Stimulated activated CD4-positive, alpha-beta T cell treated with anti-CD3 and anti-CD28 coated beads, Interleukin-15, amount 100 ng/mL, for 1 hour (primary cell): ENCODE measurements at places on chromosomes 13 and 19.

- DNase-seq, result no peak
Observed at GRCh38 chr19:2252055-2252796, 3.1 kb downstream of the AMH start.

GRCh38 chr13:94030415-94031119 is 448.9 kb downstream of the DCT start:
- DNase-seq, result no peak

DNA sequence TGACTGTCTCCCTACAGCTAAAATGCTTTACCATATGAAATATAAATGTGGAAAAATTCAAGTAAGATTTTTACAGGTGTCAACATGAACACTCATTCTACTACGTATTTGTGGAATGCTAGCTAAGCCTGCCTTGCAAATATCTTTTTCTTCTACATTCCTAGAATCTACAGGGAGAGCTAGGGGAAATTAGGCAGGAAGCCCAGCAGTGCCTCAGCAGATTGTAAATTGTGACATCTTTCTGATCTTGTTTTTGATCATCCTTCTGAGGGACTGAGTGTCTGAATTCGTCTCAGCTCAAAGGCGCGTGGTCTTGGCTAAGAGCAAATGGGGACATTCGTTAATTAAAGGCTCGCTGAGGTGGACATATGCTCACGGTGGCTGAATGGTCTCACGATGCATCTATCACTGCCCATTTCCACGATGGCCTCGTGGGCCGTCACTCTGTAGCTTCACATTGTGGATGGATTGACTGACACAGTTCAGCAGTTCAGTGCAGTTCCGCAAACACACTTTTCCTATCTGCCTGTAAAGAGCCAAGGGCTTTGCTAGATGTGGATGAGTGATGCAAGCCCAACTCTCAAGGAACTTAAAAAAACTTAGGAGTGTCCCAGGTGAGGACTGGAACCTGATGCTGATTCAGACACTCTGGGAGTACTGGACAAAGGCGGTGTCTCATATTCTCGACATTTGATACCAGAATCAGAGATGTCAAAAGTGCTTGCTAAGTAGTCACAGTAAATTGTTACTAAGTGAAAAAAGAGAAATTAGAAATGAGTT is 562.5 kb downstream of the EFNB2 start:
- DNase-seq, result no peak

DNA sequence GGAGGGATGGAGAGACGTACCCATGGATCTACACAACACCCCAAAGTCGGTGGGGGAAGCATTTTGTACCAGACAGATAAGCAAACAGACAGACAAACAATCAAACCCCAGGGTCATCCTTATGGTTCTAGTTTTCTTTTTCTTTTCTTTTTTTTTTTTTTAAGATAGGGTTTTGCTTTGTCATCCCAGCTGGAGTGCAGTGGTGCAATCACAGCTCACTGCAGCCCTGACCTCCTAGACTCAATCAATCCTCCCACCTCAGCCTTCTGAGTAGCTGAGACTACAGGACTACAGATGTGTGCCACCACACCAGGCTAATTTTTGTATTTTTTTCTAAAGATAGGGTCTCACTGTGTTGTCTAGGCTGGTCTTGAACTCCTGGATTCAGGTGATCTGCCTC is 17.9 kb upstream of the FBL start:
- no peak for DNase-seq

DNA sequence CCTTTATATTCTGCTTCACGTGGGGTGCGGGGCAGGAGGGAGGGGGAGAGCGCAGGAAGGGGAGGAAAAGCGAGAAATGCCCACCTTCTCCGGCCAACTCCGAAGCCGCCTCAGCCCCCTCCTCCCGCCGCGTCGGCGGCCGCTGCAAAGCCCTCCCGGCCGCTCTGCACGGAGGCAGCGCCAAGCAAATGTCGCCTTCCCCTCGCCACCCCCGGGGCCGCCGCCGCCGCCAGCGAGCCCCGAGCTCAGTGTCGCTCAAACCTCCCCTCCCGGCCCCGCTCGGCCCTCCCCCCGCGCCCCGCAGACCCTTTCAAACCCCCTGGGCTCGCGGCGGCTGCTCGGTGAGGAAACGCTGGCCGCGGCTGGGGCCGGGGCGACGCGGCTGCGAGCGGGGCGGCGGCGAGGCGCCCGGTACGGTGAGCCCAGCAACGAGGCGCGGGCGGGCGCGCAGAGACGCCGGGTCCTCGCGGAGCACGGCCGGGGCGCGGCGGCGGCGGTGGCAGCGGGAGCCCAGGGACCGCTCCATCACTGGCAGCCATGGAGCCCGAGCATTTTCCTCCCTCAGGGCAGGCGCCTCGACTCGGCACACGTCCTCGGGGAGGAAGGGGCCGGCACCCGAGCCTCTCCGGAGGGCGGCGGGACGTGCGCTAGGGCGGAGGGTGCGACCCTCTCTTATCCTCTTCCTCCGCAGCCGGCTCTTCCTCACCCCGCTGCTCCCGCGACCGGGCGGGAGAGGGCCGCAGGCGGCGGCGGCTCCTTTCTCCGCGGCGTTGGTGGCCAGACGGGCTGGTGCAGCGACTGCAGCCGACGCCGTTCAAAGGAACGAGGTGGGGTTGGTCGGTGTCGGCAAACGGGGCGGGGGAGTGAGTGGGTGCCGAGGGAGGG is 463 bp upstream of the TSC22D1 start:
- peak; percentile 11 for DNase-seq
